ENCODE measurements at places on chromosomes 2 and 18. TPM values are rescaled to one million over a fixed set of nuclear protein-coding genes. Genes with fewer than 3 reads are reported as not detected.

DNA sequence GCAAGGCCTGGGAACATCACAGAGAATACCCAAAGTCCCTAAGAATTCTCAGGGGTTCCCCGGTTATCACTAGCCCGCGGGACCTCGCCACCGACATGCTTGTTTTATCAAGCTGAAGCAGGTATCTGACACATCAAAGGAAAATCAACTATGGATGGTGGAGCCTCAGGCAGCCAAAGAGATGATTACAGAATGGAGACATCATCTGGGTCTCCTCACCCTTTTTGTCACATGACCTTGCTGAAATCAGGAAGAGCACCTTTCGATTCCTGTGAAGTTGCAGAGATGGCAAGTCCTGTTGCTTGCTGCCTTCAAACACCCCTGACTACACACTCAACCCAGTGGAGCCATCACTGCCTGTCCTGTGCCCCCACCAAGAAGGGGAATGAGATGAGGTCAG, 19.2 kb upstream of the CAB39 start:
- no peak for DNase-seq

GRCh38 chr18:51191128-51191717, 6.3 kb downstream of the MEX3C start:
- DNase-seq, result no peak

DNA sequence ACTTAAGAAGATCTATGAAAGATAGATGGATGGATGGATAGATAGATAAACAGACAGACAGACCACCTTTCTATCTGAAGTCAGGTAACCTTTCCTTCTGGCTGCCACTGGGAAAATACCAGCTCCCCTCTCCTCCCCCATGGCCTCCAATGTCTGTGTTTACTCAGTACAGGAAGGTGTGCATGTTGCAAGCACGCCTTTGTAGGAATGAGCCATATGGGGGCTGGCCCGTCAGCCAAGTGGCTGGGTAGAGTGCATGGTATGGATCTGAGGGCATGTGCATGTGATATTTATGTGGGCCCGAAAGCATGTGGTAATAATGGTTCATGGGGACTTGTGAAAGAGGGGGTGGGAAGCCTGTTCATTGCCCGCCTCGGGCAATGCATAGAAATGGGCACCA, 109.2 kb upstream of the FZD7 start:
- DNase-seq, result no peak

GRCh38 chr2:100067784-100068183, 74.6 kb downstream of the AFF3 start:
- no peak for DNase-seq

DNA sequence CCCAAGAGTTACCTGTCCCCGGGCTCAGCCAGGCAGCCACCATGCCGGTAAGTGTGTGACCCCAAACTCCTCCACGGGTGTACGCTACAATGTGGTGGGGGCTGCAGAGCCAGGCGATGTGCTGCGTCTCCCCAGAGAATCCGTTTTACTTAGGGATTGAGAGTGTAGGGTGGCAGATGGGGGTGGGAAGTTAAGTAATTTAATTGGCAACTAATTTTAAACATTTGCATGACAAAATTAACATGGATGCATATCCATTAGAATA, 26.6 kb upstream of the RPL31 start:
- DNase-seq, result no peak

GRCh38 chr2:231199219-231199618, 788 bp downstream of the ARMC9 start:
- no peak for DNase-seq

DNA sequence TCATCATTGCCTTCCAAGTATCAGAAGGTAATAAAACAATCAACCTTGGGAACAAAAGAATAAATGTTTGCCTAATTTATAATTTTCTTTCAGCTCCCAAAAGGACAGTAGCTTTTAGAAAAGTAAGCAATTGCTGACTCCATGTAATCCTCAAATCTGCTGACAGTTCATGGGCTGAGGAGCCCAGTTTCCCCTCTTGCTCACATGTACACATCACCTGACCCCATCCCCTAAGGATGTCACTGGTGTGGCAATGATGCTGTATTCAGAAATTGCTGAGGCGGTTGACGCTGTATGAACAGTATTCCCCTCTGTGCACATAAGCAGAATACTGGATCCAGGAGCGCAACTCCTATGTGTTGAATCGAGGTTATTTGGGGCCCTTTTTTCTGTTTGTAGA, 56.1 kb upstream of the LYPD1 start:
- no peak for DNase-seq

GRCh38 chr2:173948842-173949241, 16.3 kb downstream of the SP3 start:
- DNase-seq, result no peak

DNA sequence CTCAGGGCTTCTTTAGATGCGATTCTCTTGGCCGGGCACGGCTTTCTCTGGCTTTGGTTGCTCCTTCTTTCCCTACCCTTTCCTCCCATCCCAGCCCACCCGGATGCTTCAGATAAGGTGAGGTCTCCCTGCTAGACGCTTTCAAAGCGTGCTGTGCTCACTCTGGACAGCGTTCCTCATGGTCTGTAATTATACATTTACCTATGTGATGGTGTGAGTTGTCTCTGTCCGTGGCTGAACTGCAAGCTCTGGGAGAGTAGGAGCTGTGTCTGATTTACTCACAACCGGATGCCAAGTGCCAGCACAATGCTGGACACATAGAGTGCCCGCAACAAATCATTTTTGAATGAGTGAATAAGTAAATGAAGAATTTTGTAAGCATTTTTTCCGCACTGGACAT, 26.8 kb upstream of the PNPT1 start:
- DNase-seq, result no peak

GRCh38 chr2:239816576-239817467, 208.3 kb downstream of the NDUFA10 start:
- peak; percentile 52 for DNase-seq

- DNase-seq, result no peak
Observed at GRCh38 chr18:36895606-36896005, 66.7 kb downstream of the KIAA1328 start.

DNA sequence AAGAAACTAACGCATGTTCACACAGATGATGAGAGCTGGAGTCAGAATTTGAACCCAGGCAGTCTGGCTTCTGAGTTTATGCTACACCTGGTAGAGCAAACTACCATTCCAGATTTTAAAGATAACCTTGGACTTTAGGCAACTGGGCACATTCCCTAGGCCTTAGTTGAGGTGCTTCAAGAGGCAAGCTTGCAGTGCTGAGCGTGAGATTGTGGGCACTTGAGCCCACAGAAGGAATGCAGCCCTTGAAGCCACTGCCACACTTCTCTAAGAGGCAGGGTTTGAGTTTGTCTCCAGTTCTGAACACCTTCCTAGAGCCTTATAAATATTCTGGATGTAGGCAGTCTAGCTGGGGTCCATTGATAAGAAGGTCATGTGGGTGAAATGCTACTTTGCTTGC, 216.1 kb upstream of the SLC14A2 start:
- no peak for DNase-seq

- no peak for DNase-seq
Observed at GRCh38 chr2:23940718-23941620, 706 bp downstream of the UBXN2A start.

MROH2A gene
- polyA plus RNA-seq, result not detected

SCG2 gene
- polyA plus RNA-seq, result 4.1 TPM

DPY30 gene
- polyA plus RNA-seq, result 79.4 TPM

TFCP2L1 gene
- polyA plus RNA-seq, result 0.03 TPM

RIT2 gene
- polyA plus RNA-seq, result not detected

LRATD1 gene
- 1.9 TPM for polyA plus RNA-seq

IL36G gene
- polyA plus RNA-seq, result not detected

SPAG16 gene
- 24.3 TPM for polyA plus RNA-seq

DPP10 gene
- polyA plus RNA-seq, result not detected
